ENCODE measurements at places on chromosomes 5 and 9.

DNA sequence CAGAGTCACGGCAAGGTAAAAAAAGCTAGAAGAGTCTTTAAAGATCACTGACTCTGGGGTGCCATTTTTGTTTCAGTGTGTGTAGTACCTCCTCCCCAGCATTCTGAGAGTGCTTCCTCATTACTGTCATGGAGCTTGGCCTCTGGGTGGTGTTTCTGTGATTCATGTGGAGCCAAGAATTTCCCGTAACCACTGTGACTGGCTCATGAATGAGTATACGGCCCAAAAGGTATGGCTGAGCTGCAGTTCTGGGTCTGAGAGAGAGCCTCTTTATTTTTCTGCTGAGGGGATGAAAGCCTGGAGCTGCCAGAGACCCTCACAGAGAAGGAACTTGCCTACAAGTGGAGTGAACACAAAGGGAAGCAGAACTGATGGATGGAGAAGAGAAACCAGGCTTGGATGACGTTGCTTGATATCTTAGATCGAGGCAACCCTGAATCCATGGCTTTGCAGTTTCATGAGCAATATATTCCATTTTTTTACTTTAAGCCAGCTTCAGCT lies 85.6 kb downstream of the PTTG1 start:
- DNase-seq: no peak

- no peak for DNase-seq
Measured at GRCh38 chr9:116005205-116005604, 148.4 kb upstream of the PAPPA start.

GRCh38 chr9:115395511-115396021 lies 277.6 kb upstream of the TNC start:
- DNase-seq: no peak

DNA sequence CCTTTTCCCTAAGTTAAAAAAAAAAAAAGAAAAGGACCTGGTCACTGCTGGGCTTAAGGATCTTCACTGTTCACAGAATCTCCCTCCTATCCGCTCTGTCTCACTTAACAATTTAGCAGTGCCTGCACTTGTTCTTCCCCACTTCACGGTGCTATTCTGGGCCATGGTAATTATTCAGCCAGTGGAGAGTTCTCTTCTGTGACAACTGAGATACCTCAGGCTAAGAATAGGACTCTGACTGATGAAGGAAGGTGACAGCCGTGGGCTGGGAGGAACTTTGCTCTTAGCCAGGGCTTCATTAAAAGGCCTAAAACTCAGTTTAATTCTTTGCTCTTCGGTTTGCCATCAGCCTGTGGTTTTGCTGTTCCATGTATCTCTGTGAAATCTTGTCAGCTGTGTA lies 51.9 kb upstream of the ENTREP1 start:
- no peak for DNase-seq

DNA sequence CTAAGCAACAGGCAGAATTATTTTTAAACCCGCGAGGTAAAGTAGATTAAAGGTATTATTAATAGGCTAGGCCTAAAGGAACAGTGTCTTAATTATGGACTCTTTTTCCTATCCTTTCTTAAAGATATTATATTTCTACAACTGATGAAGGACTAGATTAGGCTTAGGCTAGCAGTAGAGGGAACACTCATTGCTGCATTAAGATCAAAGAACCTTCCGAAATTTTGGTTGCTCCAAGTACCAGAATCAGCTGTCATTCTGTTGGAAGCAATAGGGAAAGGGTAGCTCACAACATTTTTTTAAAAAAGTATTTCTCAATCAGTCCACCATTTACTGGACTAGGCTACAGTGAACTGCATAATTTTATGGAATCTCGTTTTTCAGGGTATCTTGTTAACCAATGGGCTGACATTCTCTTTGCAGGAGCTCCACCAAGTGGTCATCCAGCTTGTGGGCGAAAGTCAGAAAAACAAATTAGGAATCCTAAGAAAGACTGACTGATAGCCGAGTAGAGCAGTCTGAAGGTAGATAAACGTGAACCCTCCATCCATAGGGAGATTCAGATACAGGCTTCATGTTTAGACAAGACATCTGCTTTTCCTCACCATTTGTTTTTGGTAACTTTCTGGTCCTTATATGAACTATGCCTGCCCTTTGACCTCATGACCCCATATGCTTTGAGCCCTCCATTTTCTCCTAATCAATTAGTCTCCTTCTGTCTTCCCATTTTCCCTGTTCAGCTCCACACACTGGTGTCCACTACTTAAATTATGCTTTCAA lies 103.6 kb upstream of the CHD1 start:
- DNase-seq: no peak

GRCh38 chr9:22354699-22355384 lies 91.8 kb upstream of the DMRTA1 start:
- no peak for DNase-seq

- DNase-seq: no peak
Measured at GRCh38 chr5:89968958-89969381, 440.6 kb downstream of the CETN3 start.

DNA sequence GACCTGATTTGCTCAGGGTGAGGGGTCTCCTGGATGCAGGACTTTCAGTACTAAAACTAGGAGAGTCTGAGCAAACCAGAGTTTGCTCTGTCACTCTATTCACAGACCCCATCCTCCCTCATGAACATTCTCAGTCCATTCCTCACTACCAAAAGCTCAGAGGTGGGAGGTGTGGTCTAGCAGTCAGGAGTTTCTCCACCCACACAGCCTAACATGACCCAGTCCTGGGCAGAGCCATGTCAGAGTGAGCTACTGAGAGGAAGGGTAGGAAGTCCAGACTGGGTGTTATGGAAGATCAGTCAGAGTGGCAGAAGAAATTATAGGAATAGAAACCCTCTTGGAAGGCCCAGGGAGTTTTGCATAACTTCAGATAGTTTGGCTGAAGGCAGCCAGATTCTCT lies 113.3 kb upstream of the GRAMD2B start:
- no peak for DNase-seq

DNA sequence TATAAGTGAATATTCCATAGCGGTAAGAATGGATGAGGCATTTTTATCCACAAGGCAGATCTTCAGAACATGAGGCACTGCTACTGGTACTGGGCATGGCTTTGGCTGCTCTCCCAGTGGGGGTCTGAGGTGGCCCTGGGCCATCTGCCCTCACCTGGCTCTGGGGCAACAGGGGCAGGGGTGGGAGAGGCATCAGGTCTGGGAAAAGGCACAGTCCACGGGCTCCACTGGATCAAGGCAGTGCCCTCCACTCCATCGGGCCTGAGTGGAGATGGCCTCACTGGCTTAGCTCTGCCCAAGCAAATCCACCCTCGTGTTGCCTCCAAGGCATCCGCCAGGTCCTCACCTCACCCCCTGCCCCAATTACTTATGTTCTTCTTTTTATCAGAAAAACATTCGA lies 10.9 kb upstream of the NKD2 start:
- DNase-seq: no peak

DNA sequence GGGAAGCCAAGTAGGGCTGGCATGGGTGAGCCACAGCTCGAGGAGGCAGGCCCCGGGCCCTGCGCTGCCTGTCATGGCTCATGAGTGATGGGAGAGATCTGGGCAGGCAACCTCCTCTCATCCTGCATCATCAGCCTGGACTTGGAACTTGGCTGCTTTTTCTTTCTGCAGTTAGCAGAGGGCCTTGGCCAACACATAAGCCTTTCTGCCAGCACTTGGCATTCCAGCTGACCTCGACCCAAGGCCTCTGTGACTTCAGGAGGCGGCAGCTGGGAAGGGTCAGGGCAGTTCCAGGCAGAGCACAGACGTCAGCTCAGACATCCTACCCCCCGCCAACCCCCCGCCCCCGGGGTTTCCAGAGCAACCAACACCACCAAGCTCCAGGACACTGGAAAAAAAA lies 7.6 kb downstream of the S1PR3 start:
- no peak for DNase-seq

GRCh38 chr9:125430161-125431011 lies 168.8 kb downstream of the GAPVD1 start:
- DNase-seq: no peak

DNA sequence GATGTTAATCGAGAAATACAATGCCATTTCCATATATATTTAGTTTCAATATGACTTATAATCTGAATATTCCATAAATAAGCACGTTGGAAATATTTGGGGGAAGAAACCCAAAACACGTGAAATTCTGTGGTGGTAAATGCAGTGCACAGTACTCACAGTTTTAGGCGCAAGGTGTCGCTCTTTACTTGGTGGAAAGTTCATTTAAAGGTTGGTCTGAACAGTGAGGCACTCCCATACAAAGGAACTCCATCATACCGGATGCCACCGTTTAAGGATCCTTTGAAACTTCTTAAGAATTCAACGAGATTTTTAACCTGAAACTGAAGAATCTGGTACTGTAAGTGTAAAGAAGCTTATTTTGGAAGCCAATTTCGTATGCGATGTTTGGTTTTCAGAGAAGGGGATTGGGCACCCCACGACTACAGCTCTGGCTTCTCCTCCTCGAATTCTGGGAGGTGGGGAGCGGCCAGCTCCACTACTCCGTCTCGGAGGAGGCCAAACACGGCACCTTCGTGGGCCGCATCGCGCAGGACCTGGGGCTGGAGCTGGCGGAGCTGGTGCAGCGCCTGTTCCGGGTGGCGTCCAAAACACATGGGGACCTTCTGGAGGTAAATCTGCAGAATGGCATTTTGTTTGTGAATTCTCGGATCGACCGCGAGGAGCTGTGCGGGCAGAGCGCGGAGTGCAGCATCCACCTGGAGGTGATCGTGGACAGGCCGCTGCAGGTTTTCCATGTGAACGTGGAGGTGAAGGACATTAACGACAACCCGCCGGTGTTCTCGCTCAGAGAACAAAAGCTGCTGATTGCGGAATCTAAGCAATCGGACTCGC lies at the start of gene PCDHA11:
TSS of gene PCDHA11 (plus strand) at position 237 of the 834 bp plus-strand sequence. CDS start at position 384, 147 bp downstream.
- DNase-seq: no peak

GRCh38 chr9:22211588-22212360 lies 202.7 kb upstream of the CDKN2B start:
- DNase-seq: no peak

DNA sequence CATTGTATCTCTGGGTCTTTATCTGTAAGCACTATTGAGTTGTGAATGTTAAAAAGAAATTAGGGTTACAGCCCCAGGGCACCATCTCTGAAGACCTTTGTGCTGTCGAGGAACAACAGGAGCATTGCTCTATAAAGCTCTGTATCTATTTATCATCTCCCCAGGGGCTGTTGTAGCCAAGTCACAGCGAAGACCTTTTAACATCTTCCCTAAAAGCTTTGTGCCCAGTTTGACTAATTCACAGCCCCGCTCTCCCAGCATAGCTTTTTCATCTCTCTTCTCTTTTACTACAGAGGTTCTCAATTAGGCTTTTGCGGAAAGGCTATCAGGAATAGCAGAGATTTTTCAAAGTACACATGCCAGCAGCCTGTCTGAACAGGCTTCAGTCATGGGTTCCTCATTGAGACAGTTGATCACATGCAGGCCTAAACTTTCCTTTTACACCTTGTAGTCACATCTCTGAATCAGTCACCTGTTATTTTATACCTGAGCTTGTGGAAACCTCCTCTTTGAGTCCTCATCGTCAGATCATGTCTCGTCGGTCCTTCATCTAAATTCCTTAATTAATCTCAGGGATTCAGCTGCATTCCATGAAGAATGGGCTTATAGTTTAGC lies 140.5 kb downstream of the NPR3 start:
- DNase-seq: no peak

- no peak for DNase-seq
Measured at GRCh38 chr5:139049780-139050179, 148.4 kb downstream of the SIL1 start.

DNA sequence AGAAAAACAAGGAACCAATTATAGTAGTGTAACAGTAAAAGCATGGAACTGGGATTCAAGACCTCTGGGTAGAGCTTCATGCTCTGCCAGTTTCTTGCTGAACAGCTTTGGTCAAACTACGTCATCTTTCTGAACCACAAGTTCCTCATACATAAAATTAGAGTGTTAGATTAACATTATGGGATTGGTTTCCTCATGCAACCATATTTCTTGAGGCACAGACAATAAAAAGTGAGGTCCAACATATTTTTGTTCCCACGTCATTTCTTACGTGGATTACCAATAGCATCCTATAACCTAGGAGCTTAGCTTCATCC lies 354.8 kb downstream of the TMEM232 start:
- no peak for DNase-seq

DNA sequence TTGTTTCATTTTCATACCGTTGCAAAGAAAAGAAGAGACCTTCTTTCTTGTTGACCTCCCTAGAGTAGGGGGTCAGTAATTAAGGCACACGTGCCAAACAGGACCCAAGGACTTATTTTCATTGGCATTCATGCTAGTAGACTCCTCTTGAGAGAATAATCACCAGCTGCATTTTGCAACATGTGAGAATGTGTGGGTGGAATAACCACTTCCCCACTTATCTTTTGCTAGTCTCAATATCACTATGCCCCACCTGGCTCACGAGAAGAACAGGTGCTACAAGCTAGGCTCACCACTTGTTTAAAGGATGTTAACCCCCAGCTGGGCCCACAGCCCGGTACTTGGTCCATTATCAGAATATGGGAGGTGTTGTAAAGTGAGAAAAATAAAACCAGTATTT lies 460.7 kb upstream of the MEF2C start:
- peak; percentile 74 for DNase-seq

DNA sequence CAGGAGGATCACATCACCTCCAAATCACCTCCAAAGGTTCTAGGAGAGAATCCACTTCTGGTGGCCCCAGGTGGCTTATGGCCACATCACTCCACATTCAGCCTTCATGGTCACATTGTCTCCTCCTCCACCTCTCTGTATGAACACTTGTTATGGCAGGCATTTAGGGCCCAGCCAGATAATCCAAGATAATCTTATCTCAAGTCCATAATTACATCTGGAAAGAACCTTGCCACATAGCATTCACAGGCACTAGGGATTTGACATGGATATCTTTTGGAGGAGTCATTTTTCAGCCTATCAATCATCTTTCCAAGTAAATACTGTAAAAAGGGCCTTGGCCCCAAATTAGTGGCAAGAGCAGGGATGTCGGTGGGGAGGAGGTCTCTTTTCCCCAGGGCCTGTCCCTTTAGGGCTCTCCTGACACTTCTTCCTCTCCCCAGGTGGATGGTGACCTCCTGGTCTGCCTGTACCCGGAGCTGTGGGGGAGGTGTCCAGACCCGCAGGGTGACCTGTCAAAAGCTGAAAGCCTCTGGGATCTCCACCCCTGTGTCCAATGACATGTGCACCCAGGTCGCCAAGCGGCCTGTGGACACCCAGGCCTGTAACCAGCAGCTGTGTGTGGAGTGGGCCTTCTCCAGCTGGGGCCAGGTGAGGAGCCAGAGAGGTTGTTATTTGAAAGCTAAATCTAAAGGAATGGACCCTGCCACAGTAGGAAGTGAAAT lies 140.9 kb downstream of the SAXO1 start:
- DNase-seq: no peak

- no peak for DNase-seq
Measured at GRCh38 chr5:111231119-111231518, 6.9 kb downstream of the CAMK4 start.

- DNase-seq: peak; percentile 78
Measured at GRCh38 chr5:150458802-150459557, 9.4 kb upstream of the RPS14 start.

Measured in GM06990 (cell line).